GM23248 (cell line): ENCODE measurements at places on chromosomes 11 and 22.

- DNase-seq, result no peak
Observed at GRCh38 chr11:5546457-5546856, 1.9 kb downstream of the OR52H1 start.

DNA sequence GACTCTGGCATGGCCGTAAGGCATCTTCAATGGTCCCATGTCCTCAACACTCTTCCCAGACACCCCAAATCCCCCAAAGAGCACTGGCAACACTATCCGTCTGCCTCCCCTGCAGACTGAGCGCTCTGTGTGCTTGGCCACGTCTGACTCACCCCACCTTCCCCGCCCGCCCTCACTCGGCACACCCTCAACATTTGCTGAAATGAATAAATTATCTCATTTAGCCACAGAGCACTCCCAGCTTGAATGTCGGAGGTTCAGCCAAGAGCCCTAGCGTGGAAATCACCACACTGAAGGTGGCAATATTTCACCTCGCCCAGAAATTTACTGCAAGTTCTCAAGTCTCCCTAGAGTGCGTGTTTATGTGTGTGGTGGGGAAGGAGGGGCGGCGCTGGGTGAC is 46.6 kb upstream of the TCF20 start:
- peak; percentile 80 for DNase-seq

GRCh38 chr11:32434356-32435151 is 785 bp downstream of the WT1 start:
- no peak for DNase-seq

DNA sequence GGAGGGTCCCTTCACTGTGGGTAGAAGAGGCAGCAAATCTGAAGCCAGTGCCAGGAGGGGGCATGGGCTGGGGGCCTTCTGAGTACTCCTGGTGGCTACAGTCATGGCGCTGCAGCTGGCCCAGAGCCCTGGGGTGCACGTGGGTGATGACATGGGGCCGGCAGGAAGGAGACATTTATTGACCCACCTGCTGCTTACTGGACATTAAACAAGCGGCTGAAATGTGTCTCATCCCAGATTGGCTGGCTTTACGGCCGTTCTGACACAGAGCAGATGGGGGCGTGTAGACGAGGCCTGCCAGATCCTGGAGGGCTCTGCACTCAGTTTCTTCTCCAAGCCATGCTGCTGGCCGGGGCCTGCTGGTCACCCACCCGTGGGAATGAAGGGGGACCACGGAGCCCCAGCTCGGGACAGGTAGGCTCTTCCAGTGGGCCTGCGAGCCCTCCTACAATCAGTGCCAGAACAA is 906.9 kb downstream of the BRD1 start:
- DNase-seq, result no peak

GRCh38 chr11:2275334-2276279 is 5.2 kb upstream of the ASCL2 start:
- no peak for DNase-seq

DNA sequence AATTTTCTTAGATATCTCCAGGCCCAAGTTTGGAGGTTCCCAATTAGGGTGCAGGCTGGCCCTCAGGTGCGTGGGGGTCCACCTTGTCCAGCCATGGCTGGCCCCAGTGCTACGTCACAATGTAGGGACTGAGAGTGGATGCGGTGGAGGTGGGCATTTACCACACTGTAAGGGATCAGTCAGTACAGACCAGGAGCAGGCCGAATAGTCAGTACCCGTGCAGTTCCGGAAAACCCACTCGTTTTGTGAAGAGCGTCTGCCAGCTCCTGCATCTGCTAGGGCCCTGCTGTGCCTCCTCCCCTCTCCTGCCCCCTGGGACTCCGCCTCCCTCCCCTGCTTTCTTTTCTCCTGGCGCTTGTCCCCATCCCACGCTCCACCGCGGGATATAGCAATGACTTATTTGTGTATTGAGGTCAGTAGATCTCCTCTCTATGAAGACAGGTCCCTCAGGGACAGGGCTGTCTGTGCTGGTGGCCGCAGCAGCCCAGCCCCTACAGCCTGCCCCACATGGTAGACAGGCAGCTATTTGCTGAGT is 50.4 kb upstream of the SEPTIN5 start:
- peak; percentile 82 for DNase-seq

DNA sequence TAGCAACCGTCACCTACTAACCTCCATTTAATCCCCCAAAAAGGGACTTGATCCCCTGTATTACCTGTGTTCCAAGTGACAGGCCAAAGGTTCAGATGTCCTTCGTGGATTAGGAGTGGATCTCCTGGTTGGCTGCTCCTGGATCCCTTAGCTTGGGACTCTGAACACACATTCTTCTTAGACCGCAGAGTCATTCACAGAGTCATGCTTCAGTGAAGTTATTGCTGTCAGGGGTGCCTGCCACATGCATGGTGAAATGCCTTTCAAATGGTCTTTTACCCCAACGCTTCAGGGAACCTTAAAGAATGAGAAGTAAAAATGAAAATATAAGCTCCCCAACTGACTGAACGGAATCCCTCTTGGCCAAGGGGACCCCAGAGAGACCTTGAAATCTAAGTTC is 49.1 kb downstream of the ADAMTS8 start:
- DNase-seq, result no peak

GRCh38 chr22:31098632-31099110 is 8.7 kb downstream of the SELENOM start:
- DNase-seq, result peak; percentile 48

- DNase-seq, result peak; percentile 76
Observed at GRCh38 chr11:74687237-74688023, 43.8 kb downstream of the CHRDL2 start.

- DNase-seq, result peak; percentile 56
Observed at GRCh38 chr11:61477727-61478148, 30.8 kb upstream of the LRRC10B start.

DNA sequence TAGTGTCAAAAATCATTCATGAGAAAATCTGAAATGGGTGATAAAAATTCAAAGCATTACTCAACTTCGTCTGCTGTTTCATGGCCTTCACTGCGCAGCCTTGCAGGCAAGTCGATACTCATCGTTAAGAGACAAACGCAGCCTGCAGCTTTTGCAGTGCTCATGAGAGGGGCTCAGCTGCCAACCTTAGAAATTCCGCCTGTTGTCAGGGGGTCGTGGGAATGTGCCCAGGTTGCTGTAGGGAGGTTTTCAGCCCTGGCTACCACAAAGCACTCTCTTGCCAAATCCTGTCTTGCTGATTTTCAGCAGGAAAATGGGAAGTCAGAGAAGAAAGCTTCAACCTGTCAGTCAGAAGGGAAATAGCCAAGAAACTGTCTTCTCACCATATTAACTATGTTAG is 25.4 kb upstream of the GRAMD1B start:
- DNase-seq, result no peak

GRCh38 chr22:41848468-41848867 is 15.6 kb downstream of the SREBF2 start:
- DNase-seq, result peak; percentile 44

DNA sequence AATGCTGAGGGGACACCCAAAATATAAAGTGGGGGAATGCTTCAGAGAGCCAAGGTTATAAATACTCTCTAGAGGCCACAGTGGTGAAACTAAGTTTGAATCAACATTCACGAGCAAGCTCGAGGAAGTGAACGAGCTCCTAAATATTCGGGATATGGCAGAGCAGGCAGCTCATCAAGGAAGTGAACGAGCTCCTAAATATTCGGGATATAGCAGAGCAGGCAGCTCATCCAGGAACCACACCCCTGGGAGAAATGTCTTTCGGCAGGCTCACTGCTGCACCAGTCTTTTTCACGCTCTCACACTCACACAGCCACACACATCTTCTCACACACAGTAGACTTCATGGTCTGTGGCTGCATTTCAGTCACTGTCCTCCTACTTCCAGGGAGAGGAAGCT is 787.5 kb downstream of the OPCML start:
- DNase-seq, result peak; percentile 73

DNA sequence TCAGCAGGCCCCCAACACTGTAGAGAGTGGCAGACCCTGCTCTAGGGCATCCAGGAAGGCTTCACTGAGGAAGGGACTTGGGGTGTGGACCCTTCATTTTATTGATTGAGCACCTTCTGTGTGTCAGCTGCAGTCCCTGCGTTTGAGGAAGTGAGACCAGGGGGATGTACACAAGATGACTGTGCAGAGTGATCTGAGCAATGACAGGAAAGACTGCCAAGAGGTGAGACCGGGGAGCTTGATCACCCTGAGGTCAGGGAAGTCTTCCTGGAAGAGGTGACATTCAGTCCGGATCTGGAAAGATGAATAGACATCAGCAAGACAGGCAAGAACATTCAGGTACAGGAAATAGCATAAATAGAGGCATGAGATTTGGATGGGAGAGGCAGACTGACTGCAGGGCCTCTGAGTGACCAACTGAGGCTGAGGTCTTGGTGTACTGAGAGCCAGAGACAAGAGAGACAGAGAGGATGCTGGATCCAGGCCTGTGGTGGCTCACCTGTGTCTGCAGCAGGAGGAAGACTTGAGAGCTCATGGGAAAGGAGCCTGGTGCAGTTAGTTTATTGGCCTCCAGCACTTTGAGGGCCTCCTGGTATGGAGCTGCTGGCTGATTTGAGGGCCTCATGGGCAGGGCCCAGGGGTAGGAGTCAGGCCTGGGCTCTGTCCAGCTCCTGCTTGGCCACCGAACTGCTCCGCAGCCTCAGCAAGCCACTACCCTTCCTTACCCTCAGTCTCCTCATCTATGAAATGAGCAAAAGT is 5.2 kb downstream of the DGAT2 start:
- no peak for DNase-seq

GRCh38 chr11:37812281-37812880 is 1214.3 kb upstream of the RAG2 start:
- no peak for DNase-seq

DNA sequence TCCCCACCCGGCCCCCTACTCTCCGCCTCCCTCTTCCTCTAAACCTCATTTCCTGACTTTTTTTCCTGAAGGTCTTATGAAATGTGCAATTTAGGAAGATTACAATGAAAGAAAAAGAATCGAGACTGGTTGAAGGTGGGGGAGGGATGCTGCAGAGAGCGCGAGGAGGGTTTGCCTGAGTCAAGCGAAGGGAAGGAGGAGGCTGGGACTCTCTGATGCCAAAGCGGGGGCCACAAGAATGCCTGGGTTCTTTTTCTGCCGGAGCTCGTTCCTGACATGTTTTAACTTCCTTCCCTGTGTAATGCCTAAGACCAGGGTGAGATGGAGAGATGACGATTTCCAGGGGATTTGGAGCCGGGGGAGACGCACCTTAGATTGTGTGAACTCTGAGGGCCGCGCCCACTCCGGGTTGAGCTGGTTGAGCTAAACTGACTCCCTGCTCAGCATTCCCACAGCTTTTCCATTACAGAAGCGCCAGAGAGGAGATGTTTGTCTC is 270.5 kb upstream of the SORL1-AS1 start:
- DNase-seq, result peak; percentile 70

DNA sequence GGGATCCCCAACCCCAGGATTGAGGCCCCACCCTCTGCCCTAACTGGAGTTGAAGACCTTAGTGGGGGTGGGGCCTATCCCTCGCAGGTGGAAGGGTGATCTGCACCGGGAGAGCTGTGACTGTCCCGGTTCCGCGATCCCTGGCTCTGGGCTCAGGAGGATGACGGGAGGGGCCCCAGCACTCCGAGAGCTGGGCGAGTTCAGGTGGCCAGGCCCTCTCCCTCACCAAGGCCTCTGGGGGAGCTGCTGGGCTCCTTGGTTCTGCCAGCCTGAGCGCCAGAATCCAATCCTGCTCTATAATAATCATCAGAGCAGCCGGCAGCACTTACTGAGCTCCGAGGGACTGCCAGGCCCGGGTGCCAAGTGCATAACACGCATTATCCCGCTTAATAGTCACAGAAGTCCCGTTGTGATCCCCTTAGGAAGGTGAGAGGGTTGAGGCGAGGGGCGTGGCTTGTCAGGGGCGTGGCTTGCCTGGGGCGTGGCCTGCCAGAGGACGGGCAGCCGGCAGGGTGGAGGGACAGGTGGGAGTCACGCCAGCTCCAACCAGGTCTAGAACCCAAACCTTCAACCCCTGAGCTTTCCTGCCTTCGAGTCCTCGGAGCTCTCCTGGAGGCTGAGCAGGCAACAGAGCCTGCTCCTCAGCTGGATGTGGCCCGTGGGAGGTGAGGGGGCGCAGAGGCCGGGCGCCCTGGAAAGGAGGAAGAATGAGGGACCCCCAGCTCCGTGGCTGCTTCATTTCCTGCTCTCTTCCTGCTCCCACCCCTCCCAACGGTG is 7.3 kb upstream of the SYT7 start:
- peak; percentile 63 for DNase-seq

- no peak for DNase-seq
Observed at GRCh38 chr11:27227736-27228135, 135.3 kb downstream of the CCDC34 start.

DNA sequence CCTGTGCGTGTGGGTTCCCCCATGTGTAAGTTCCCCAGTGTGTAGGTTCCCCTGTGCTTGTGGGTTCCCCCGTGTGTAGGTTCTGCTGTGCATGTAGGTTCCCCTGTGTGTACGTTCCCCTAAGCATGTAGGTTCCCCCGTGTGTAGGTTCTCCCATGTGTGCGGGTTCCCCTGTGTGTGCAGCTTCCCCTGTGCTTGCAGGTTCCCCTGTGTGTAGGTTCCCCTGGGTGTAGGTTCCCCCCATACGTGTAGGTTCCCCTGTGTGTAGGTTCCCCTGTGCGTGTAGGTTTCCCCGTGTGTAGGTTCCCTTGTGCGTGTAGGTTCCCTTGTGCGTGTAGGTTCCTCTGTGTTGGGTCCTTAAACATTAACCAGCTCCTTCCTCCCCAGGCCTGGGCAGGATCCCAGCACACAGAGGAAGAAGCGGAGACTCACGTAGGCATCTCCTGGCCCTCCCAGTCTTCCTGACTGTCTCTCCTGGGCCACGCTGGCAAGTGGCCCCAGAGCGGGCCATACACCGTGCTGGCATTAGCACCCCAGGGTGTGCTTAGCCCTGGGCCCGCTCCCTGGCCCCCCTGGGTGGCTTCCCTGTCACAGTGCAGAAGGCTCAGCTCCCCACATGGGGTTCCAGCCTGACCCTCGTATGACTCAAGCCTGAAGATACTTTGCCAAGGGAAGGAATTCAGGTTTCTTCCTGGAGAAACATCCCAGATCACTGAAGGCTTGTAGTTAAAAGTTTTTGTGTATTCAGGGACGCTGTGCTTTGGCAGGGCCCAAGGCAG is 2.8 kb upstream of the GRAMD4 start:
- peak; percentile 46 for DNase-seq

GRCh38 chr22:47565607-47566006 is 803.2 kb downstream of the TBC1D22A start:
- DNase-seq, result no peak

- DNase-seq, result no peak
Observed at GRCh38 chr11:39772525-39773137, 1686.8 kb downstream of the LRRC4C start.

- DNase-seq, result peak; percentile 71
Observed at GRCh38 chr11:70158201-70158600, 44.9 kb upstream of the FADD start.

DNA sequence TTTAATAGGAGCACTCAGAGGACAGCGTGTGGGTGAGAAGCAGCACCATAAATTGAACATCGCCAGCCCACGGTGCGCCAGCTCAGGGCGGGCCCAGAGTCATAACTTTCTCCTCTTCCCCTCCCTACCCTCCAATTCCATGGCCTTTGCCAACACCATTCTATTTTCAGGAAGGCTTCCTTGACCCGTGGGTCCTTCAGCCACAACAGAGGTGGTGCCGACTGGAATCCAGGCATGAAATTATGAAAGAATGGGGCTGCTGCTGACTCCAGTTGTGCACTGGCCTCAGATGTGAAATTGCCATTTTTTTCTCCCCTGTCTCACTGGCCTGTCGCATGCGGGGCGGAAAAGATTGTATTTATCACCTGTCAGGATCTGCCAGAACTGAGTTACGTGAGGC is 345.9 kb downstream of the MIAT start:
- no peak for DNase-seq

GRCh38 chr11:67632175-67632981 is 2.6 kb upstream of the NUDT8 start:
- no peak for DNase-seq
